Suppressor macrophage treated with lipopolysaccharide for 1 hour (primary cell): ENCODE measurements at places on chromosomes 7 and 10.

DNA sequence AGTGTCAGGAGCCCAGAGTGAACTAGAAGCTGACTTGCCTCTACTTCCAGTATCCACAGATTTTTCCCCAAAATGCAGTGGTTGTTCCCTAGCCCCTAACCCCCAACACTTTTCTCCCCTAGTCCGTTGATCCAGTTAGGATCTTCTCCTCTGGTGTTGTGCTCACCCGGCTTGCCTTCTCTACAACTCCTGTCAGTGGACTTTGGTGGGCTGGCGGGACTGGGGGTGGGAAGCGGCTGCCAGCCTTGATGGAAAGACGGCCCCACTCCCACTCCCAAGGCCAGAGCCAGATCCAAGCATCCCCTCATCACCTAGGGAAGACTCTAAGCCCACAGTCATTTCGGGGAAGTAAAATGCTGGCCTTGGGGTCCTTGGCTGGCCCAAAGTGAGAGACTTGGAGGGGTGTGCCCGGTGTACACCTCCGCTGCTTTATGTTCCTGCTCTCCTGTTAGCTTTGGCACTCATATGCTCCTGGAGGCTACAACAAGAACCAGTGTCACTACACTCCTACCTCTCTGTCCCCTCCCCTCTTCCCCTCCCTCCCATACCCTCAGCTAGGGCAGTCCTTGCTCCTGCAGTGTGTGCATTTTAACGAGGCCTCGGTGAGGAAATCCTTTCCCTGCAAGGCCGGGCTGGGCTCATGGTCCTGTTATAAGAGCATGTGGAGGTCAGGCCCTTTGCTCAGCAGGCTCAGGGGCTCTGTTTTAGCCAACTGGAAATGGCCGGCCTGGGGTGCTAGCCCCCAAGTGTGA lies 930 bp upstream of the HOXA10 start:
- no peak for DNase-seq

DNA sequence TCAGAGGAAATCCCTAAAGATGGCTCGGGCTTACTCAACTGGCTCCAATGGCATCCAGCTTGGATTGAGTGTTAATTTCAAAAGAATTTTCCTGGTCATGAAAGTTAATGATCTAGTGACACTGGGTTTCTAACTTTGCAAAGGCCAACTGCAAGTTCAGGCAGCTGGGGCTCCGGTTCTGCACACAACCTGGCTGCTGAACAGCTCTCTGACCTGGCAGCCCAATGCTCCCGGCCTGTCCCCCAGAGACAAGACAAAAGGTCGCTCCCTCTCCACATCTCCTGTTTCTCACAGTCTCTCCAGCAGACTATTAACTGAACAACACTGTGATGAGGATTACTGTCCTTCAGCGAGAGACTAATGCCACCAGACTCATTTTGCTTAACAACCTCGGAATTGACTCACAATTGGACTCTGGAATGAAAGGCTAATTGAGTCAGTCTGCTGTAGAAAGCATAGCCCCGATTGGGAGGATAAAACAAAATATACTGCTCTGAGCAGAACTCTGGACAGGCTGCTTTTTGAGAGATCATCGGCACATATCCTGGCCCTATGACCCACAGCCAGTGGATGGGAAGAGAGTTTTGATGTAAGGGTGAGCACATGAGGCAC lies 174.5 kb downstream of the GFRA1 start:
- no peak for DNase-seq

- DNase-seq, result no peak
Observed at GRCh38 chr7:103432712-103433111, 13.3 kb downstream of the SLC26A5 start.

DNA sequence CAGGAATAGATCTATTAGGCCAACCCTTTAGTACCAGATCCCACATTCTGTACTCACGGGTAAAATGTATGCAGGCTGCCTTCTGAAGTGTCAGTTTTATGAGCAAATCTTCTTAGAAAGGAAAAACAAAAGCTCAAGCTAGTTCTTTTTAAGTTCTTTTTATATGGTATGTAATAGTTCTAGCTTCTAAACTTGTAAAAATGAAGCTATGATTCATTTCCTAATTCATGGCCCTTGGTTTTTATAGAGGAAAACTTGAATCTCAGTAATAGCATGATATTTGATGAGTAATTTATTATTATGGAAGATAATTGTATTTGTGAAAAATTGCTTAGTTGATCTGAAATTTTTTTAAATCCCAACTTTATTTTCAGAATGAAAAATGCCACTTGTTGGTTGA lies 54.3 kb downstream of the SLK start:
- DNase-seq, result no peak

DNA sequence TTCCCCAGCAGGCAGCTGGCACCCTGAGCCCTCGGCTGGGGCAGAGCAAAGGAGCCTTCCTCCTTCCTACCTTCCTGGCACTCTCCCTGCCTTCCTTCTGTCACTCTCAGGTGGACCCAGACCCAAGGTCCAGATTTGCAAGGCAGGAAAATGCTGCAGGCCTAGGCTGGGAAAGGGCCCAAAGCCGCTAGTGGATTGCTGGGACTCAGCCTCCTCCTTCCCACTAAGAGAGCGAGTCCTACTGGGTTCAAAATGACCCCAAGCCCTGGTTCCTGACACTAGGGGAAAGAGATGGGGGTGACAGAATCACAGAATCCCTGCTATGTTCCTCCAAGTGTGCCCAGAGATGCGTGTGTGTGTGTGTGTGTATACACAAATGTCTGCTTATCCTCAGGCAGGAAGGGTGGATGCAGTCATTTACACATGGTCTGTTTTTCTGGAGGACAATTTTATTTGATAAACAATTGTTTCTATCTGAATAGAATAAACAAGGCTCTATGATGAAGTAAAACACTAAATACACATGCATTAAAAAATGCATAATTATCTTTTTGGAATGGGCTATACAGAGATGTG lies 1.3 kb upstream of the PLAU start:
- DNase-seq, result no peak

DNA sequence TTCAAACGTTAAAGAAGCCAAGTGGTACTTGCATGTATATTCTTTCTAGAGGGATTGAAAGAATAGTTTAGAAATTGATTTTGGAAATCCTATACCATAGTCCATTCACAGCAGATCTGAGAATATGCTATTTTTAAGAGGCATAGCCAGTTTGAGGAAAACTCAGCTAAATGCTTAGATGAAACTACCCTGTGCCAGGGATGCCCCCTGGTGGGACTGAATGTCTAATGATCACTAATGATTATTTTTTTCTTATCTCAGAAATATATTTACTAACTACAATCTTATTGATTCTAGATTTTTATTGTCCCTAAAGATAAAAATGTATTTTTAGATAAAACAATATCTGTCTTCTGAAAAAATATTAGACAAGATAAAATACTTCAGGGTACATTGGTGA lies 844.9 kb upstream of the PHF14 start:
- DNase-seq, result no peak

GRCh38 chr10:24449321-24449740 lies 240.4 kb downstream of the KIAA1217 start:
- no peak for DNase-seq

DNA sequence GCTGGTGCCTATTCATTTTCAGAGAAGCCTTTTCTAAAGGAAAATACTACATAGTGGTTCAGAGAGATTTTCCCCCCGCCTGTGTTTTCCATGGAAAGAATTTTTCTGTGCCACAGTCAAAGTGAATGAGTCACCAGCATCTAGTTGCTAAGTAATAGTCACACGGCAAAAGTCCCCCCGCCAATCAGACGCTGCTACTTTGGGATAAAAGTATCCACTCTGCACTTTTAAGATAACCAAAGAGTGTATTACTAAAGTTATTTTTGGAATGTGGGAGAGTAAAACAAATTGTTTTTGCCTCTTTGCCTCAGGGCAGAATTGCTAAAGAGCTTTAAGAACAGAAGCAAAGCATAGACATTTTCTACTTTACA lies 23.5 kb downstream of the ABLIM1 start:
- peak; percentile 63 for DNase-seq

DNA sequence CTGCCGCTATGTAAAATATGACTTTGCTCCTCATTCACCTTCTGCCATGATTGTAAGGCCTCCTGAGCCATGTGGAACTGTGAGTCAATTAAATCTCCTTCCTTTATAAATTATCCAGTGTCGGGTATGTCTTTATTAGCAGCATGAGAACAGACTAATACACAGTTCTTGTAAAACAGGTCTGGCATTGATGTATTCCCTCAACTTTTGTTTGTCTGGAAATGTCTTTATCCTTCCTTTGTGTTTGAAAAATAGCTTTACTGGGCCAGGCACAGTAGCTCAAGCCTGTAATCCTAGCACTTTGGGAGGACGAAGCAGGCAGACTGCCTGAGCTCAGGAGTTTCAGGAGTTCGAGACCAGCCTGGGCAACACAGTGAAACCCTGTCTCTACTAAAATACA lies 14.5 kb downstream of the IPMK start:
- DNase-seq, result no peak

- DNase-seq, result no peak
Observed at GRCh38 chr7:32250471-32251260, 180.5 kb upstream of the PDE1C start.

DNA sequence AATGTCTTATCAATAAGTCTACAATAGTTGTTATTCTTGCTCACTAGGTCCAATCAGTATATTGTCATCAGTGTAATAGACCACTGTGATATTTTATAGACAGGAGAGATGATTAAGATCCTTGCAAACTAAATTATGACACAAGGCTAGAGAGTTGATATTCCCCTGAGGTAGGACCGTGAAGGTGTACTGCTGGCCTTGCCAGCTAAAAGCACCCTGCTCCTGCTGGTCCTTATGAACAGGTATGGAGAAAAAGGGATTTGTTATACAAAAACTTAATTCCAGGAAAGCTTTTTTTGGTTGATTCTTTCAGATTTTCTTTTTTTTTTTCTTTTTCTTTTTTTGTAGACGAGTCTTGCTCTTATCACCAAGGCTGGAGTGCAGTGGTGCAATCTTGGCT lies 16.8 kb upstream of the TMEM213 start:
- no peak for DNase-seq
